ENCODE measurements at places on chromosomes 1 and 21.
A peak's percentile ranks its signal among the peaks of the same experiment; 100 is the strongest.

- no peak for DNase-seq
These were observed 29.3 kb downstream of the SELL start for GRCh38 chr1:169682071-169682470.

GRCh38 chr1:78688697-78689096, 39.1 kb downstream of the IFI44 start:
- DNase-seq: no peak

DNA sequence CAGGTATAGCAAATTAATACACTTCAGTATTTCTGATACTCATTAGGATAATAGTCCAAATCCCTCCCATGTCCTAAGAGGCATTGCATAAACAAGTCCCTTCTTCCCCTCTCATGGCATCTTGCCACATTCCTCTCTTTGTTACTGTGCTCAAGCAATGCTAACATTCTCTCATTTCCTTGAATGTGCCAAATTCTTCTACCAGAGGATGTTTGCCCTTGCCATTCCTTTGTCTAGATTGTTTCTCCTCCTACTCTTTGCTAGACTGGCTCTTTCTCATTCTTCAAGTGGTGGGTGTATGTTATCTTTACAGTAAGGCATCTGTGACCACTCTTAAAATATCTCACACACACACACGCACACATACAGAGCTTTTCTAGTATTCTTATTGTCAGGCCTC, 621.0 kb upstream of the CXADR start:
- DNase-seq: no peak

- DNase-seq: no peak
These were observed 63.9 kb upstream of the C1orf105 start for GRCh38 chr1:172356620-172357019.

- no peak for DNase-seq
These were observed 1.8 kb upstream of the LEPR start for GRCh38 chr1:65418522-65419185.

- no peak for DNase-seq
These were observed 205.2 kb downstream of the ASTN1 start for GRCh38 chr1:176959191-176959820.

DNA sequence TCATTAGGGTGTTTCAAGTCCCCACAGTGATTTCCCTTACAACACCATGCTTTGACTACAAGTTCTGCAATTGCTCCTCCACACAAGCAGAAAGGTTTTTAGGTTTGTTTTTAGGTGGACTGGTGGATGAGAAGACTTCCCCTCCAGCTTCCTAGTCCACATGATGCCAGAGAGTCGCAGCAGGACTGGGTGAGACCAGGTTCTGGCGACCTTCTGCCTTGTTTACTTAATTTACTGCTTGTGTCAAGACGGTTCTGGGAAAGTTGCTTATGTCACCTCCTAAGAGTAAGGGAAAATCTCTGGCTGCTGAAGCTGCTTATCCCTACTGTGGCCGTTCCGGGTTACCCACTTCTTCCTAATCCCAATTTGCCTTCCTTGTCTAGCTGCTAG, 76.4 kb downstream of the GLUL start:
- no peak for DNase-seq

- DNase-seq: peak; percentile 33
These were observed 49.1 kb upstream of the IFNLR1 start for GRCh38 chr1:24235921-24236788.

DNA sequence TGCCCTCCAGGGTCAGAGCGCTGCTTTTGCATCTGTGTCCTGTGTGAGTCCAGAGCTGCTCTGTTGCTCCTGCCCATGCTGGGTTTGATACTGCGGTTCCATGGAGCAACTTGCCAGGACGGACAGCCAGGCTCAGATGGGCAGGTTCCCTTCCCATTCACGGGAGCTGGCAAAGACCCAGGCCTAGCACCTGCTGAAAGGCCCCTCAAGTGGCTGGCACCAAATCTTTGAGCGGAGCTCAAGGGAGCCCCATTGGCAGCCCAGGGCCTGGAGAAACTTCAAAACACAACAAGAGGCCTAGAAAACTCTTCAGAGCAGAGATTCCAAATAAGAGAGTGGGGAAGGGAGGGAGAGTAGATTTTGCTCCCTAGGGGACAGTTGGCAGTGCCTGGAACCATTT, 97.2 kb downstream of the ACTL8 start:
- no peak for DNase-seq

DNA sequence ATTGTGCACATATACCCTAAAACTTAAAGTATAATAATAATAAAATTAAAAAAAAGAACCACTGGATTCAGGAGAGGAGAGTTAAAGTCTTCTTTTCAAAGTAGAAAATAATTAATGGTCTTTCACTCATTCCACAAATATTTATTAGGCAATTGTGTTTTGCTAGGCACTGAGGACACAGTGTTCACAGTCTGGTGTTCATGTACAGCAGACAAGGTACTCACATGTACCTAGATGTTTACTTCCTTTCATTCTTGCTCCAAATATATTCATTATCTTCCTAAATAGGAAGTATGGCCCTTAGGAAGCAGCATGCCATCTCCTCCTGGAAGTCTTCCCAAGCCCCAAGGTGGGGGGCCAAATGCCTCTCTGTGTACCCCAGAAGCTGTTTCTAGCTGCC, 265.0 kb downstream of the NPHP4 start:
- no peak for DNase-seq

DNA sequence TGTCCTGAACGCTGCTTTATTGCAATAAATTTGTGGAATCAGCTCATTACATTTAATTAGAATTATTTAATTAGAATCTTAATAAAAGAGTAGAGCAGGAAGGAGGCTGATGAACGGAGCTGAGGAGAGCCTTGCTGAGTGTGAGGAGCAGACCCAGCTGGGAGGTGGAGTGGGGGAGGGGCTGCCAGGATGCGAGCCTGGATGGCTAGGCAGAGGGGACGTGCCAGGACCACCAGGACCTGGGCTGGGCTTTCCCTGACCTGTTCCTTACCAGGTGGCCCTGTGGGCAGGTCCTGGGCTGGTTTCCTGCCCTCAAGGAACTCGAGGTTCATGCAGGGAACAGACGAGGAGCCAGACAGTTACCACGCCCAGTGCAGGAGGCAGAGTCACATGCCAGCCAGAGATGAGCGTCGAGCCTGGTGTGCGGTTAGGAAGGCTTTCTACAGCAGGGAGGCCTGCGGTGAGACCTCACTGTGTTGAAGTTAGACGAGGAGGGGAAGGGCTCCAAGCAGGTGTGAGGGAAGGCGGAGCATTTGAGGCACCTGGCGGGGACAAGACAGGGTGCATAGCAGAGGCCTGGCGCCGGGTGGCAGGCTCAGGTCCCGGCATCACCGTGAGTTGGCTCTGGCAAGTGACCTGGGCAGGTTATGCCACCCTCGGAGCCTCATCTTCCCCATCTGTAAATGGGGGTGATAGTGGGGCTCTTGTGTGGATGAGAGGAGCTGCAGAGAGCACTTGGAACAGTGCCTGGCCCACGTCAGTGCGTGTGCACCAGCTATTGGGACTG, 33.9 kb downstream of the LDLRAP1 start:
- DNase-seq: no peak

GRCh38 chr1:163535807-163536206, 214.1 kb downstream of the NUF2 start:
- no peak for DNase-seq

DNA sequence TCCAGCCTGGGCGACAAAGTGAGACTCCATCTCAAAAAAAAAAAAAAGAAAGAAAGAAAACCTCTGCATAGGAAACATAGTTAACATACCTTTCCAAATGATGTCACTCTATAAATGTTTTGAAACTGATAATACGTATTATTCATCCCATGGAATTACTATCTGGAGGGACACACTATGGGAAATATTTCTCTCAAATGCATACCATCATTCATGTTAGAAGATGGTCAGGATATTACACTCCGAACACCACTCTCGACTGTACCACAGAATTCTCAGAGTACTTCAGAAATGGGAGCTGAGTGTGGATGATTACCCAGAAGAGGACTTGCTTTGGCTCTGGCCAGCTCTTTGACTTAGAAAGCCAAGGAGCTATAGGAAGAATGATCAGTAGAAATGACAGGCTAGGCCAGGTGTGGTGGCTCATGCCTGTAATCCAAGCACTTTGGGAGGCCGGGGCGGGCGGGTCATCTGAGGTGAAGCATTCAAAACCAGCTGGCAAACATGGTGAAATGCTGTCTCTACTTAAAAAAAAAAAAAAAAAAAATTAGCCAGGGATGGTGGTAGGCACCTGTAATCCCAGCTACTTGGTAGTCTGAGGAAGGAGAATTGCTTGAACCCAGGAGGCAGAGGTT, 5.2 kb upstream of the LIN28A start:
- no peak for DNase-seq

- DNase-seq: no peak
These were observed 51.0 kb downstream of the SGIP1 start for GRCh38 chr1:66585002-66585401.

DNA sequence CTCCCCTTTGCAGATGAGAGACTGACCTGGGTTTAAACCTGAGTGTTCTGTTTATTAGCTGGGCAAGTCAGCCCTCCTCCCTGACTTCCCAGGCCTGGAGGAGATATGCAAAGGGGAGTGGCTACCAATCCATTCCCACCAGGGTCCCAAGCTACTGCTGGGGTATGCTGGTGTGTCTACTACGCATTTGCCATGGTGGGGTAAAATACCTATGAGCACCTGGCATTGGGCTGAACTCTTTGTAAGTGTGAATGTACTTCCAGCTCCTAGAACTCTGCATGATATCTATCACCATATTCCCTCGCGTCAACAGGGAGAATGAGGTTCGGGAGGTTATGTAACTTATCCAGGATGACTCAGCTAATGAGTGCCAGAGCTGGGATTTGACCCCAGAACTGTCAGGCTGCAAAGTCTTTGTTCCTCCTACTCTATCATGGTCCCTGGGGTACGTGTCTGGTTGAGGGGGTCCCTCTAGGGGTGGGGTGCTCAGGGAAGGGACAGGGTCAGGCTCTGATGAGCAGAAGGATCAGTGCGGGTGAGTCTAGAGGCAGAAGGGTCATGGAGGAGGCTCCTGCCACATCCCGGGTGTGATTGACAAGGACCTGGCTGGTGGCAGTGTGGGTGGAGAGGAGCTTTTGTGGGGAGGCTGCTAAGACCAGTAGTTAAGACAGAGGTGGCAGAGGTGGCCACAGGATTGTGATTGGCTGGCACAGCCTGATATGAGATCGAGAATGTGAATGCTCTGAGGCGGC, 16.7 kb downstream of the AMPD2 start:
- DNase-seq: no peak

- DNase-seq: peak; percentile 74
These were observed at the start of gene MEX3A for GRCh38 chr1:156082309-156083091. TSS of gene MEX3A (minus strand) at chr1:156082465. CDS start at chr1:156081998, 467 bp downstream.

GRCh38 chr1:16938351-16939321, 16.9 kb downstream of the CROCC start:
- no peak for DNase-seq

- DNase-seq: no peak
These were observed 42.9 kb upstream of the CD53 start for GRCh38 chr1:110829955-110830553.

DNA sequence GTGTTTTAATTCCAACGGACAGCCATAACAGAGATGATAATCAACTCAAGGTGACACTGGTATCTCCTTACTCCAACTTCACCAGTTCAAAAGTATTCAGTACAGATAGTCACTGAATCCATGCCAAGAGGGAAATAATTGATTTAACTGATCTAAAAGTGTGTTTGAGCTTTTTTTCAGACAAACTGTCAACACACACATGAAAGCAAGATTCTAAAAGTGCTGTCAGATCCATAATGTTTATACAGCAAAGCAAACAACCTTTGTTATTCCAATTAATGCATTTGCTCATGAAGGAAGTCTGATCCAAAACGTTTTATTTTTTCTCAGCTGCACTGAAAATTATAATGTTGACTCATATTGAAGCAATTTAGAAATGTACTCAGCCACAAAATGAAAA, 5.9 kb upstream of the PRKAA2 start:
- DNase-seq: no peak

DNA sequence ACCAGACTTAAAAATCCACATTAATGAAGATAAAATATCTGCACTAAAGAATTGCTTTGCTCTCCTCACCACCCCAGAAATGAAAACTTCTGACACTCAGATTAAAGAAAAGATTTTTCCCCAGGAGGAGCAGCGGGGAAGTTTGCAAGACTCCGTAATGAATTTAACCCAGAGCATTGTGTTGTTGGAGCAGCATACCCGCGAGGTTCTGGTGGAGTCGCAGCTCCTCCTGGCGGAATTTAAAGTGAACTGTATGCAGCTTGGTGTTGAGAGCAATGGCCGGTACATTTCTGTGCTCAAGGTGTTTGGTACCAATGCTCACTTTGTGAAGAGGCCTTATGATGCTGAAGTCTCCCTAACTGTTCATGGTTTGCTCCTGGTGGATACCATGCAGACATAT, 46.4 kb downstream of the VPS13D start:
- peak; percentile 53 for DNase-seq

DNA sequence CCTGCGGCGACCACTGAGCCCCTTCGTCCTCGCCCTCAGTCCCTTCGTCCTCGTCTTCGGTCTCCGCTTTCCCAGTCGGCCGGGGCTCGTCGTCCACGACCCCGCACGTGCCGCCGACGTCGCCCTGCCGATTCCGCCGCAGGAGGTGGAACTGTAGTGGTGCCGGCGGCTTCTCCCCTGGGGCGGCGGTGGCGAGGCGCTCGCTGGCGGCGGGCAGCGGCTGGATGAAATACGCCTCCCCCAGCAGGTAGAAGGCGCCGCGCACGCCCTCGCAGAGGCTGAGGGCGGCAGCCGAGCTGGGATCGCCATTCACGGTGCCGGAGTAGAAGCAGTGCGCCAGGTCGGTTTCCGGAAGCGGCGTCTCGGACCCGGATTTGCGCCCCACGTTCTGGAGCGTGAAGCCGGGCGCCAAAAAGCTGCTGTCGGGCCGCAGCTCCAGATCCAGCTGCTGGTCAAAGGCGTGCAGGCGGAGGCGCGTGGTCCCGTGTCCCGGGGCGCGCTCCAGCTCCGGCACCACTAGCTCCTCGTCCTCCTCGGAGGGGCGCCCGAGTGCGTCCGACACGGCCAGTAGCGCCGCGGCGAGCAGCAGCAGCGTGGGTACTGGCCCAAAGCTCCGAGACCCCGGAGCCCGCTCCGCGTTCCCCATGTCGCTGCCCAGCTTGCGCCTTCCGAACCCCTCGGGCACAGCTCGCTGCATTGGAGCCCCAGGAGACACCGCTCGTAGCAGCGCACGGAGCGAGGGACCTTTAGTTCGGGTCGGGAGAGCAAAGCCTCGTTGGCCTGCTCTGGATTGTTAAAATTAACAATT, 747 bp downstream of the ADAMTS1 start:
- DNase-seq: peak; percentile 61

- DNase-seq: peak; percentile 69
These were observed 9.2 kb downstream of the FCMR start for GRCh38 chr1:206912445-206913095.

DNA sequence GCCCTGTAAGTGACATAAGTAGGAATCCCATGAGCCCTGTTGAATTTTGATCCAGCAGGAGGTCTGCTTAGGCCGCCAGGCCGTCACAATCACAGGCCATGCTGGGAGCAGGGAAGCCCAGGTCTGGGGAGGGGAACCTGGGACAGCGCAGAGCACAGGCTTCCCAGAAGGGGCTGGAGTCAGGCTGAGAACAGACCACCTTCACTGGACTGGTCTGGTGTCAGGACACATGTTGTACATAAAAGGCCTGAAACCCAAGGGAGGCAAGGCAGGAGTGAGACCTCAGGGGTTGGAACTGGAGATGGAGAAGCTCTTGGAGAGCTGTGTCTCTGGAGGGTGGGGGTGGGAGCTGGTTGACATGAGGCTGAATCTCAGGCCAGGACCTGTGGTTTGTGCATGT, 63.3 kb upstream of the ARTN start:
- DNase-seq: no peak

GRCh38 chr1:167064621-167065020, 25.6 kb downstream of the GPA33 start:
- no peak for DNase-seq

GRCh38 chr21:39084979-39085729, 98.1 kb downstream of the PSMG1 start:
- DNase-seq: no peak

Data from uterus (tissue), 4 donors.